ENCODE measurements at places on chromosomes 11 and 22. TPM values are rescaled to one million over a fixed set of nuclear protein-coding genes. Genes with fewer than 3 reads are reported as not detected.

The CASP1 gene
- 4.2 TPM for total RNA-seq

- H3K27me3 ChIP-seq, result no peaks in the 10 kb centered on the region
- H3K4me1 ChIP-seq, result no peaks in the 10 kb centered on the region
- no peak overlapping the region for H3K27ac ChIP-seq
- no peaks in the 10 kb centered on the region for H3K36me3 ChIP-seq
- H3K4me3 ChIP-seq, result no peak overlapping the region
Observed at GRCh38 chr22:18055619-18056160, 22.1 kb upstream of the PEX26 start.

DNA sequence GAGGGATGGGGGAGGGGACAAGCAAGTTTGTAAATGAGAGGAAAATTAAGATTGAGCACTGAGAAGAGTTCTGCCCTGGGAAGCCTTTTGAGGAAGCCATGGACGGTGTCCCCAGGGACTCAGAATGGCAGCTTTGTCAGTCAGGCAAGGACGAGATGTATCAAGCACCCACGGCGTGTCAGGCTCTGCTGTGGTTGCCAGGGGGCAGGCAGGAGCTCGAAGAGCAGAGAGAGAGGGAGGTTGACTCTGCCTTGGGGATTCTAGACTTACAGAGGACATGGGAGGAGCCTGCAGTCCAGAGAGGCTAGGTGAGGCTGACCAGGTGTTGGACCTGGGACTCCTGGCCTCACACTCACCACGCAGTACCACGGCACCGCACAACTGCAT is 29.1 kb upstream of the SYT7 start:
- H3K4me3 ChIP-seq, result no peak overlapping the region
- H3K27ac ChIP-seq, result no peak overlapping the region
- no peaks in the 10 kb centered on the region for H3K36me3 ChIP-seq
- no peaks in the 10 kb centered on the region for H3K4me1 ChIP-seq

- no peaks in the 10 kb centered on the region for H3K27me3 ChIP-seq
- peak; percentile 37 for DNase-seq
- no peak overlapping the region for H3K27ac ChIP-seq
- H3K36me3 ChIP-seq, result no peaks in the 10 kb centered on the region
- no peak overlapping the region for H3K4me3 ChIP-seq
- H3K4me1 ChIP-seq, result no peaks in the 10 kb centered on the region
Observed at GRCh38 chr11:26553182-26553581, 18.9 kb downstream of the MUC15 start.

GRCh38 chr22:46064228-46064965 is 85.9 kb upstream of the PPARA start:
- H3K27me3 ChIP-seq, result no peaks in the 10 kb centered on the region
- no peak for DNase-seq
- no peaks in the 10 kb centered on the region for H3K36me3 ChIP-seq
- peak overlapping the region; percentile 98 for H3K27ac ChIP-seq
- no peak overlapping the region for H3K4me3 ChIP-seq

- no peaks in the 10 kb centered on the region for H3K4me1 ChIP-seq
- H3K36me3 ChIP-seq, result no peaks in the 10 kb centered on the region
- H3K27me3 ChIP-seq, result no peaks in the 10 kb centered on the region
- no peak overlapping the region for H3K4me3 ChIP-seq
Observed at GRCh38 chr11:96396637-96397036, 6.8 kb downstream of the JRKL start.

All from thyroid gland (tissue), 4 donors.